Thymus (tissue), 14 donors: ENCODE measurements at places on chromosomes 3 and 15. TPM values are rescaled to one million over a fixed set of nuclear protein-coding genes. Genes with fewer than 3 reads are reported as not detected.
A peak's percentile ranks its signal among the peaks of the same experiment; 100 is the strongest.

DNA sequence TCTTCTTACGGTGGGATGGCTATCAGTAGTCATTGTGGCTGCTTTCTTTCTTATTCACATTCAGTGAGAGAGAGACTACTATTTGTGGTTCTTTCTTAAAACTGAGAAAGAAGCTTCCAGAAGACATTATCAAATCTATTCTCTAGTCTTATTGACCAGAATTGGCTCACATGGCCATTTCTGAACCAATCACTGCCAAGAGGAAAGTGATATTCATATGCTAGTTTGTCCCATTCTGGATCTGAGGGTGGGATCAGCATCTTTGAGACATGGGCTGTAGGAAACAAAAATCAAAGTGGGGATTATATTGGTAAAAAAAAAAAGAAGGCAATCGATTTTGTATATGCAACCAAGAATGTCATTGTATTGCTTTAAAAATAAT lies 106.4 kb upstream of the RASGRP1 start:
- no peak for DNase-seq

- DNase-seq = no peak
These were observed 153.7 kb upstream of the GAP43 start for GRCh38 chr3:115469649-115470048.

DNA sequence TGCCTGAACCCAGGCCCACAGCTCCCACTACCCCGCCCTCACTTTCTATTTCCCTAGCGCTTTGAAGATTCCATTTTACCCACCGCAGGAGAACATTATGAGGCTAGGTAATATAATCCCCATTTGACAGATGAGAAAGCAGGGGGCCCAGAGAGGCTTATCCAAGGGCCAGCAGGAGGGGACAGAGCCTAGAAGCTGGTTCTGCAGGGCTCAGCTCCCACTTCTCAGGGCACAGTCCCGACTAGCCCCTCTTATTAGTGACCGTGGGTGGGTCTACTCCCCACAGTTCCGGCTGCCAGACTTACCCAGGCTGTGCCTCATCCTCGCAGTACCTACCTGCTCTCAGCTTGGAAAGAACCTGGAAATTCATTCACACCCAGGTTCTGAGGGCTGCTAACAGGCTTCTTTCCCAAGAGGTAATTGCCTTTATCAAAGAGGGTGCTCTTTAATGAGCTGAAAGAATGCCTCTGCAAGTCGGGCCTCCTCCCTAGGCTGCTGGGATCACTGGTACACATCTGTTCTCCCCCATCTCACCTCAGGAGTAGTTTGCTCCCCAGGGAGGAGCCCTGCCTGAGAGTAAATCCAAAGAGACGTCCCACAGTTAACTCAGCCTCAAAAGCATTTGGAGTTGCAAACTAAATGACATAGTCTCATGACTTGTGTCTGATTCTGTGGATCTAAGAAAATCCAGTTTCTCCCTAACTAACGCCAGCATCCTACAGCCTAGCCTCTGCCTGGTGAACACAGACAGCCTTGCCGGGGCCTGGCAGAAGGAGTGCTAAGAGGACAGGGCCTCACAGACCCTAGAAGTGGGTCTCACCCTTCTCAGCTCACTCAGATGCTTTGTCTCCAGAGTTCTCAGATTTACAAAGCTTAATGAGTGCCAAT lies 125.0 kb downstream of the CHSY1 start:
- no peak for DNase-seq

Gene THOC7
- 73.8 TPM for total RNA-seq

DNA sequence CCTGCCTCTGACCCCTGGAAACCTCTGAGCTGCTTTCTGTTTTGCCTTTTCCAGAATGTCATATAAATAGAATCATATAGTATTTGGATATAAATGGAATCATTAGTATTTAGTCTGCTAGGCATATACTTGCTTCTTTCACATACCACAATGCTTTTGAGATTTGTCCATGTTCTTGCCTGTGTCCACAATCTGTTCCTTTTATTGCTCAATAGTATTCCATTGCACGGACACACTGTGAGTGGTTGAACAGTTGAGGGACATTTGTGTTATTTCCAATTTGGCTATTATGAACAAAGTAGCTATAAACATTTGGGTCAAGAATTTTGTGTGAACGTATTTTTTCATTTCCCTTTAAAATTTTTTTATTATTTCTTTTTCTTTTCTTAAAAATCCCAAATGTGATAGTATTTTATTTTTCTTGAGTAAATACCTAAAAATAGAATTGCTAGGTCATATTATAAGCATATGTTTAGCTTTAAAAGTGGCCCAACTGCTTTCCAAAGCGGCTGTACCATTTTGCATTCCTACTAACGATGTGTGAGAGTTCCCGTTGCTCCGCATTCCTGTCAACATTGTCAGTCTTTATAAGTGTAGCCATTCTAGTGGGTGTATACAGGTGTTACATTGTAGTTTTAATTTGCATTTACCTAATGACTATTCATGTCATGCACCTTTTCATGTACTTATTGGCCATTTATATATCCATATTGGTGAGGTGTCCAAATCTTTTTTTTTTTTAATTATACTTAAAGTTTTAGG lies 26.5 kb downstream of the WDR53 start:
- no peak for DNase-seq

DNA sequence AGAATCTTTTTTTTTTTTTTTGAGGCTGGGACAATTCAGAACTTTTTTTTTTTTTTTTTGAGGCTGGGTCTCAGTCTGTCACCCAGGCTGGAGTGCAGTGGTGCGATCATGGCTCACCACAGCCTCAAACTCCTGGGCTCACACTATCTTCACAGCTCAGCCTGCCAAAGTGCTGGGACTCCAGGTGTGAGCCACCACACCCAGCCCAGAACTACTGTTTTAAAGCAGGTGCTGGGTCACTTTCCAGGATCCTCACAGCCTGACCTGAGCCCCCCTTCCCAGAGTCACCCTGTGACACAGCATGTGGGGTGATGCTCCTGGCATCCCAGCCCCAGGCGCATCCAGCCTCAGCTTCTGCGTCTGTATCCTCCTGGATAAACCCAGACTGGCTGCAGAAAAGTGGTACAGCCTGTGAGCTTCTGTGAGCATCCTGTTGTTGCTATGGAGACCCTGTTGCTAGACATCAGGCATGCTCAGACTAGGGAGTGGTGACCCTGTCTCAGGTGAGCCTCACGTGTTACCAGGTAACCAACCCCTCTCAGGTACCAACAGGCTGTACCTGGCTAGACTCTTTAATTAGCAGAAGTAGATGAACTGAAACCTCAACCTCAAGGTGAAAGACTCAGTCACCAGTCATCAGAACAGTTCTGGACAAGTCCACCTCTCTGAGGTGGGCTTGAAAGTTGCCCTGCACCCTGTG lies 15.0 kb downstream of the KLF13 start:
- DNase-seq = no peak

Gene APOD
- total RNA-seq = 2.9 TPM

DNA sequence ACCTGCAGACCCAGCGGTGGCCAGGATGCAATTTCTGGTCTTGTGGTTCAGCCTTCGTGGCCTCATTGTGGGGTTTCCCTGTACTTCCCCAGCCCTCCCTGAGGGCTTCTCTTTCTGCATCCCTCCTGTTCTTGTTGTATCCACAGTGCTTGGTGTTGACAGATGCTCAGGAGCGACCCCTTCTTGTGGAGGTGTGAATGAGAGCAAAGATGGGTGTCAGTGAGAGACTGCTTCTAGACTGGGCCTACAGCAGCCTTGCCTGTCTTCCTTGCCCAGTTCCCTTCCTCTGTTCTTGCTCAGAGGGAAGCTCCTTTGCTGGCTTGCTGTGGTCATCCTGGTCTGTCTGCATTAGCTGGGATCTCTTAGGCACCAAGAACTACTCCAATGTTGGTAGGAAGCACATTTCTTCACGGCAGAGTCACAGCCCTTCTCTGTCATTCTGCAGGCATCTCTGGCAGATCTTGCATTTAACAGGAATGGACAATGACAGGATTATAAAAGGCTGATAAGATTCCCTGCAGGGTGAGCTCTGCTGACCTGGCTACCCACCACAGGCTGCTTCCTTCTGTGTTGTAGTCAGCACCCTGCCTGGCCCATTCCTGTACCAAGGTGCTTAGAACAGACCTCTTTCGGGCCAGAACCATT lies 317.8 kb upstream of the C2CD4B start:
- DNase-seq = peak; percentile 18

Gene GRAMD2A
- 0.47 TPM for total RNA-seq

- DNase-seq = no peak
These were observed 6.6 kb downstream of the TM4SF4 start for GRCh38 chr3:149481056-149481455.

DNA sequence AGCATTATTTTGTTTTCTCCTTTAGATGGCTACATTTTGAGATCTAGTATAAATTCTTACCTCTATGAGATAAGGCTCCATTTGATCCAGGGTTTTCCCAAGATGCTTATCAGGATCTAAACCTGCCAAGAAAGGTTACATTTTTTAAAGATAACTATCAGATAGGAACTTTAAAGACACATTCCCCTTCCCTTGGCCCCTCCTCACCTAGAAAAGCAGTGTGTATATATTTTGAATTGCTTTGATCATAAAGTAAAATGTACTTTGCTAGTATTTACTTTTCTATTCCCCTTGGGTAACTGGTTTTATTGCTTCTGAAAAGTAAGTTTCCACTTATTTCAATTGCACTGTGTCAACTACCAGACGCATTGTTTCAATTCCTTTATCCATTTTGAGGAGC lies 135.2 kb downstream of the DPH6 start:
- no peak for DNase-seq

Gene TMED3
- 45.3 TPM for total RNA-seq

Gene ISLR
- 6.9 TPM for total RNA-seq

DNA sequence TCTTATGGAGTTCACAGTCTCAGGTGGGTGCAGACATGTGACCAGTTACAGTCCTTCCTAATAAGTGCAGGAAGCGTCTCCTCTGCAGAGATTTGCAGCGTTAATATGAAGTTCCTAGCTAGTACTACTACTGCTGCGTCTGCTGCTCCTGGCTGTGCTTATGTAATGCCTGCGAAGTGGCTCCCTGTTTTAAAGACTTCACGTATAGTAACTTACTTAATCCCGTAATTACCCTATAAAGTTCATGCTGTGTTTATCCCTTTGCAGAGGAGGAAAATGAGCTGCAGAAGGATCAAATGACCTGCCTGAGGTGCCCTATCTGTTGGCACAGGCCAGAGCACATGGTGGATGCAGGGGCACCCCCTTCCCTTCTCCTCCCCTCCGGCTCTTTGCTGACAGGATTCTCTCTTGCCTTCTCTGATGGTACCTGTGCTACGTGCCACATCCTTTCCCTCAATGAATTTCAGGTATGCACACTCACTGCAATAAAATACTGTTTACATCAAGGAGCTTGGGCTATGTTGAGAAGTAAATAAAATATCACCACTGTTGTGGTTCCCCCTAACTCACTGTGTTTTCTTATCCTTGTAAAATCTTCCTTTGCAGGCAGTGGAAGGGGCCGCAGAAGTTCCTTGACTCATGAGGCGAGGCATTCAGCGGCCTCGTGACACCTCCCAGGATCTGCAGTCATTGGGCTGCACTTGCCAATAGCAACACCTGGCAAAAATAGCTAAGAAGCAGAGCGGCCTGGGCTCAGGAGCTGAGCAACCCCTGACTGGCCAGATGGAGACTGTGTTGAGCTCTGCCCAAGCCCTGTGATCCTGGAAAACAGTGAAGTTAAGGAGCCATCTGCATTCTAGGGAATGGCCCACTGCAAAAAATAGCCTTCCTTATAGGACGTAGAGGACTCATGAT lies 188.9 kb upstream of the ATP10A start:
- no peak for DNase-seq

- no peak for DNase-seq
These were observed 26.6 kb downstream of the RFT1 start for GRCh38 chr3:53103397-53104296.

DNA sequence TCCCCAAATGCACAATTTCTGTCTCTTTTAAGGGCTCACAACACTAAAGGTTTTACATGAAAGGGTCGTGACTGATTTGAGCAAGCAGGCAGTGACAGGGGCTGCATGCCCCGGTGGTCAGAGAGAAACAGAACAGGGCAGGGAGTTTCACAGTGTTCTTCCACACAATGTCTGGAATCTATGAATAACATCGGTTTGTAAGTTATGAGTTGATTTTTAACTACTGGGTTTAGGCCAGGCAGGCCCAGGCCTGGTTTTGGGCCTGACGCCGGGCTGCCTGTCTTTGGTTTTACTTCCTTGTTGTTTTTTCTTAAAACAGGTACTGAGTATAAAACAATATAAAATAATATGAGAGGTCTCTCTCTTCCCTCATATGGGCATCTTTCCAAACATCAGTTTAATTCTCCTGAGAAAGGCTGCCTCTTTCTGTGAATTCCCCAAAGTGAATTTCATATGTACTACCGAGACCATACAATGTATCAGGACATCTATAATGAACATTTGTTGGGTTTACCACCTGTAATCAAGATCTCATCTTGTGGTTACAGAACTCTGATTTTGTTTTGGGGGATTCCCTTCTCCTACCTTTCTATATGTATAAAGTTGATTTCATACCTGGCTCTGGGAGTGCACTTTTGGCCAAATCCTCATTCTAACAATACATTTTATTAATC lies 74.4 kb downstream of the CD200 start:
- no peak for DNase-seq

DNA sequence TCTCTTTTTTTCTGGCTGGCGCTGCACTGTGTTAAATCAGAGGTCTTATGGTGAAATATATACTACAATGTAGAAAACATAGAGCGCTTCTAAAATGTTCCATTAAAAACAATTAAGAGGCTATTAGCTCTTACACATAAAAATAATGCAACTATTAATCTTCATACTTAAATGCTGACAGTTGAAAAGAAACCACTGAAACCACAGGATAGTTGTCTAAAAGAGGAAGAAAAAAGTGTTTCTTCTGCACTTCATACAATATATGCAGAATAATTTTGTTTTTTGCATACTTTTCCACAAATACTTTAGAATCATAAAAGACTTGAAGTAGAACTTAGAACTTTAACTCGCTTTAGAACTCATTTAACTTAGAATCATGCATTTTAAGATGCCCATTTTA lies 170.5 kb downstream of the PYDC2 start:
- DNase-seq = no peak

Gene IQCF5
- total RNA-seq = not detected

DNA sequence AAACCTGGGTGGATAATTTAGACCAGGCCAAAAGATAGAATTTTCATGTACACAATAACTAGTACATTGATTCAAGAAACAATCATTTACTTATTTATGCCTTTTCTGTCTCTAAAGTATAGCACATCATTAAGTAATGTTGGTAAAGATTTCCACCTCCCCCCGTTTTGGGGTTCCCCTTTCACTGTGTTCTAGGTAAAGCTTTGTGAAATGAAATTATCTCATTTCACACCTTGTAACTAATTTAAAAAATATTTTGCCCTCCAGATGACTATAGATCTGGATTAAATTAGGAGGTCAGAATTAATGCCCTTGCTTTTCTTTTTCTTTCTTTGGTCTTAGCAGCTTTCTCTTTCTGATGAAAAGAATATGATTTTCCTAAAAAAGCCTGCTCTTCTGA lies 328.5 kb upstream of the TBC1D5 start:
- DNase-seq = no peak

Gene SUSD5
- 0.14 TPM for total RNA-seq

GRCh38 chr15:42137461-42138261 lies 18.8 kb downstream of the PLA2G4F start:
- DNase-seq = peak; percentile 52

DNA sequence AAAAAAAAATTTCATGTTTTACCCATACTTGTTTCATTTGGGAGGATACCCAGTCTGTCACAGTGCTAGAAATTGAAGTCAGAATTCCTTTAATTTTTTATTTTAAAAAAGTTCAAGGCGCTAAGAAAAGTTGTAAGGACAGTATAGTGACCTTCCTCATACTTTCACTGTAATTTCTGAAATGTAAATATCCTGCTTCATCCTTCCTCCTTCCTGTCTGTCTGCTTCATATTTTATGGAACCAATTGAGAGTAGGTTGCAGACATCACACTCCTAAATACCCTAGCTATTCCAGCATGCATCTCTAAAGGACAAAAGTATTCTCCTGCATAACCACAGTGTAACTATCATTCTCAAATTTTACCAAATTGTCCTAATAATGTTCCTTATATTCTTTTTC lies 35.8 kb downstream of the CMTM8 start:
- no peak for DNase-seq

Gene MCF2L2
- total RNA-seq = 1.1 TPM
